ENCODE measurements at places on chromosomes 2 and 18. TPM values are rescaled to one million over a fixed set of nuclear protein-coding genes. Genes with fewer than 3 reads are reported as not detected.

The PID1 gene
- 3.0 TPM for total RNA-seq

The CPO gene
- total RNA-seq, result not detected

The GALR1 gene
- total RNA-seq, result not detected

The CYP27A1 gene
- 2.7 TPM for total RNA-seq

The CPS1 gene
- total RNA-seq, result 16.7 TPM

The GPR75 gene
- 1.0 TPM for total RNA-seq

- peak; percentile 28 for DNase-seq
Measured at GRCh38 chr2:152042636-152043615, 55.9 kb downstream of the CACNB4 start.

DNA sequence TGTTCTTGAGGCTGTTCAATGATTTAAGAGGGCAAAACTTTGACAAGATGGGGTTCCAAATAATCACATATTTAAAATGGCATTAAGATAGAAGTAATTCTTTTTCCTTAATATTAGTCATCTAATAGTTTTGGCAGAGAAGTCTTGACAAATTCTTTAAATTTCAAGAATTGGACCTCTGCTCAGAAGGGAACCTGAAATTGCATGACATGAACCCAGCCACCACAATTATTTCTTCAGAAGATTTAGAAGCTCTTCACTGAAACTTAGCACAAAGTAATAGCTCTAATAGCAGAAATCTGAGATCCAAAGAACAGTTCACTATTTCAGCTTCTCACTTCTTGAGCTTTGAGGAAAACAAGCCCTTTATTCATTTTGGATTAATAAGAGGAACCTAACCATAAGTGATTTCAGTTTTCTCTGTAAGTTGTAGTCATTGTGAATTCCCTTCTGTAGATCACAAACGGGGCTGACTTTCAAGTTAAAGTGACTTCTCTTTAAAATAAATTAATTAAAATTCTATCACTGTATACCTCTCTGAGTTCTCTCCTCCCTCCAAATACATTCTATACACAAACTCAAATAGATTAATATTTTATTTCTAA, 100.6 kb upstream of the ITGA4 start:
- no peak for DNase-seq

DNA sequence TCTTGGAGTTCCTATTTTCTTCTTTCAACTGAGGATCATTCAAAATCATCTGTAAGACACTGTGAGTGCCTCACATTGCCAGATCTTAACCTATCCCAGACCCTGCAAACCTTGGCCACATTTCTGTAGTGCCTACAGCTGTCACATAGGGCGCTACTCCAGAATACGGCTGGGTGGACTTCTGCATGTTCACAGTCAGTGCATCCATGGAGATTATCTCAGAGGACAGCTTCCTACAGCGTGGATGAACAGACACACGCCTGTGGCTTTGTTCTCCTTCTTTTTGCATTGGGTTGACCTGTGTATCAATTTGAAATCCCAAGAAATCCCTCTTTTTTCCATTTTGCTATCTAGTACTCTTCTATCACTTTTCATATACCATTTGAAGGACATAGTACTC, 1.9 kb upstream of the KLHL29 start:
- DNase-seq, result no peak

GRCh38 chr2:225226441-225226840, 173.1 kb upstream of the NYAP2 start:
- no peak for DNase-seq

- peak; percentile 49 for DNase-seq
Measured at GRCh38 chr18:76801567-76802505, 20.5 kb upstream of the ZNF236 start.

DNA sequence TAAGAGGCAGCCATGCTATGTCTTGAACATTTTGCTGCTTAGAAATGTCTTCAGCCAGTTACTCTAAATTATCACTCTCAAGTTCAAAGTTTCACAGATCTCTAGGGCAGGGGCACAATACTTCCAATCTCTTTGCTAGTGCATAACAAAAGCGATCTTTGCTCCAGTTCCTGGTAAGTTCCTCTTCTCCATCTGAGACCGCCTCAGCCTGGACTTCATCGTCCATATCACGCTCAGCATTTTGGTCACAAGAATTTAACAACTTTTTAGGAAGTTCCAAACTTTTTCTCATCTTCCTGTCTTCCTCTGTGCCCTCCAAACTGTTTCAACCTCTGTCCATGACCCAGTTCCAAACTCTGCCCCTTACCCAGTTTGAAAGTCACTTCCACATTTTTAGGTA, 8.8 kb upstream of the SLC35F5 start:
- no peak for DNase-seq

DNA sequence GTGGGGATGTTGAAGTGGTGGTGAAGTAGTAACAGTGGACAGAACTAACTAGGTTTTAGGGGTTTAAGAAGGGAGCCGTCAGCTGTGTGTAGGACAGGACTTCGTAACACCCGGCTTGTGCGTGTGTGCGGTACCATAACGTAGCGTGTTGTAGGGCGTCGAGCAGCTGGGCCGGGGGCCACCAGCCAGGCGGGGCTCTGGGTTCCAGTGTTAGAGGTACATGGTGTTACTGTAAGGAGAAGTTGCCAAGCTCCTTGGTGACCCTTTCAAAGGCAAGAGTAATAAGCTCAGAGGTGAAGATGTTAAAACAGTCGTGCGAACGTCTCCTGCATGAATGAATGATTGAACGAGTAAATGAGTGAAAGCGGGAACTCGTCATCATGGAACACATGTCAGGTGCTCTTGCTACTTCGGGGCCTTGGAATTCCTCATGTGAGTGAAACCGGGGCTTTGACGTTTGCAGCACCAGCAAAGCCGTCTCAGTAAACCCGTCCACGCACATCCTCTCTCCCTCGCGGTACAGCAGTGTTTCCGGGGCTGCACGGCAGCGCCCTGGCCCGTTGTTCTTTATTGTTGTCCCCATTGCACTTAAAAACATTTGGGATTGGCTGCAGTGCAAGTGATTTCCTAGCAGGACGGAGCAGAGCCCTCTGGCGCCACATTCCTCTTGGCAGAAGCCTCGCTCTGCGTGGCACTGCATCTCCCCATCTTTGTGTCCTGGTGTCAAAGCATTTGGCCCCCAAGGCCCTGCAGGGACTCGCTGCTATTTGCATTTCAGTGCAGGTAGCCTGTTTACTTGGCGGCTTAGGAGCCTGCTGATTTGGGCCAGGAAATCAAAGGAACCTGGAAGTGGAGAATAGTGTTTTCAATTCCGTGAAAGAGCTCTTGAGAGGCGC, 115.0 kb downstream of the GBX2 start:
- no peak for DNase-seq

GRCh38 chr2:162490052-162490717, 146.3 kb downstream of the GCA start:
- DNase-seq, result peak; percentile 76

DNA sequence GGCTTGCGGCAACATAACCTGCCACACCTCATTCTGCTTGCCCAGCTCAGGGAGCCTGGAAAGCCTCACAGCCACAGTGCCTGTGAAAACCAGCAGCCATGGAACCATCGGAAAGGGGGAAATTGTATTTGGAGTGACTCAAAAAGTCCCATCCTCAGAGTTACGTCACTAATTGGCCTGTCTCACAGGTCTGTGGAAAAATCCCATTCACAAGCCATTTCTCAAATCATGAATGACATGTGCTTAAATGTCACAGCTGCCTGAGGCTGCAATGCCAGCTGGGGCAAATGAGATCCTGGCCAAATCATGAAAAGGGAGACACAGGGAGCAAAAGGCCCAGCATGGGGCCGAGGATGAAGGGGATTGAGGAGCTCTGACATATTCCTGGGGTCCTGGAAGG, 486.9 kb upstream of the RAB6C start:
- no peak for DNase-seq

DNA sequence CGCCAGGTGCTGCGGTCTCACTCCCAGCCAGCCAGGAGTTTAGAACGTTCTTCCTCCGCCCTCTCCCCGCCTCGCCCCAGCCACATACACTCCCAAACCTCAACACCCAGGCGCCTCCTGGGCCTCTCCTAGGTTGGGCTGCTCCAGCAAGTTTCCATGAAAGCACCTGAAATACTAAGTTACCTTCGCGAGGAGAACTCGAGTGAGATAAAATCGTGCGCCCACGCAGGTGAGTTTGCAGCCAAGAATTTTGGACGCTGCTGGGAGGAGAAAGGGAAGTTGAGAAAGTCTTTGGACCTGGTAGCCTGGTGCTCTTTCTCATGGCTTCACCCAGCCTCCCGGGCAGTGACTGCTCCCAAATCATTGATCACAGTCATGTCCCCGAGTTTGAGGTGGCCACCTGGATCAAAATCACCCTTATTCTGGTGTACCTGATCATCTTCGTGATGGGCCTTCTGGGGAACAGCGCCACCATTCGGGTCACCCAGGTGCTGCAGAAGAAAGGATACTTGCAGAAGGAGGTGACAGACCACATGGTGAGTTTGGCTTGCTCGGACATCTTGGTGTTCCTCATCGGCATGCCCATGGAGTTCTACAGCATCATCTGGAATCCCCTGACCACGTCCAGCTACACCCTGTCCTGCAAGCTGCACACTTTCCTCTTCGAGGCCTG, at the start of gene GPR39:
Gene GPR39, plus strand, starts transcription at position 83 of the 673 bp plus-strand sequence.
- no peak for DNase-seq
